Aorta (tissue), 5 donors: ENCODE measurements at places on chromosomes 12 and 14. TPM values are rescaled to one million over a fixed set of nuclear protein-coding genes. Genes with fewer than 3 reads are reported as not detected.

GRCh38 chr12:77160931-77161330 lies 95.6 kb upstream of the E2F7 start:
- H3K36me3 ChIP-seq, result no peaks in the 10 kb centered on the region
- H3K4me3 ChIP-seq, result no peak overlapping the region
- no peak overlapping the region for H3K27ac ChIP-seq
- H3K27me3 ChIP-seq, result no peaks in the 10 kb centered on the region
- no peaks in the 10 kb centered on the region for H3K4me1 ChIP-seq

Gene INSM2
- total RNA-seq, result not detected

Gene USP44
- total RNA-seq, result 2.2 TPM

Gene ADAM20
- 3.8 TPM for total RNA-seq

DNA sequence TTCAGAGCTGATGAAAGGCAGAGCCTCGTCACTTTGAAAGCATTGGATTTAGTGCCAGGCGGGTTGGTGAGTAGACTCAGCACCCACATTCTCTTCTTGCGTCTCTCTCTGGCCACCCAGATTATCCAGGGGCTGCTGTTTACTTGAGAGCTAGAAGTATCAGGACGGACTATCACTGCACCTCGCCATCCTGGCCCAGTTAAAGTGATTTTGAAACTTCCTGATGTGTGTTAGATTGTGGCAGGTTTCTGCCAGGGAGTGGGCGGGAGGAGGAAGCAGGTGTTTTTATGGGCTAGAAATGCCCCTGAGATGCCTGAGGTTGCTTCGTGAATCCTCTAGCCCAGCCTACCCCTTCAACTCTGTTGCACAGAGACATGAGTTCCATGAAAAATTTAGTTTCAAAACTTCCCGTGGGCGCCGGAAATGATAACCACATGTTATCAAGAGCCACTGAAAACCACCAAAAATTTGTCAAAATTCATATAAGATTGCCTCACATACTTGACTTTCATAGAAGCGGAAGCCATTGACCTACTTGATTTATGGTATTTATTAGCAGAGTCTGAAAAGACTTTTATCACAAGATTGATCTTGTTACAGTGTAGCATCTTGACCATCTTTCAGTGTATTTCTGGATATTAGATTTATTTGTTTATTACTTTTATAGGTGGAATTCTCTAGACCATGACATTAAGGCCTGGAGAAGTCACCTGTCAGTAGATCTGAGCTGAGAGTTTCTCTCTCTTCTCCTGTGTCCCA lies 466.0 kb downstream of the RAD51B start:
- H3K4me1 ChIP-seq, result no peaks in the 10 kb centered on the region
- no peak overlapping the region for H3K27ac ChIP-seq
- no peak for DNase-seq
- H3K27me3 ChIP-seq, result no peaks in the 10 kb centered on the region
- no peaks in the 10 kb centered on the region for H3K36me3 ChIP-seq
- H3K4me3 ChIP-seq, result no peak overlapping the region

DNA sequence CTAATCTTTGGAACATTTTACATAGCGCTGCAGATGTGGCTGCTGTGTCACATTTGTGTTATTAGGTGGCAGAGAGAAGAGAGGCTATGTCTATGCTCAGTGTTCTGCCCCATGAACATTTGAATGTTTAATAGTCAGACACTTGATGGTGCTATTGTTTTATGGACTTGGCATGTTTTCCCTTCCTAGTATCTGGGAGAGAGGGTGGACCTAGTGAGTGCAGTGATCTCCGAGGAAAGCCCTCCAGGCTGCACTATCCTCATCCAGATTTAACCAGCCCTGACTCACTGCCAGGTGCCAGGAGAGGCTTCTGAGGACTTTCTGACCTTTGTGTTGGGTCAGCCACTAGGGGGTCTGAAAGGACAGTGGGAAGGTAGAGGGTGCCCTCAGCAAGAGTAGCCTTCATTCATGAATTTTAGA lies 24.3 kb downstream of the ZFC3H1 start:
- H3K36me3 ChIP-seq, result peaks cover 4% of the 10 kb centered on the region
- no peak overlapping the region for H3K4me3 ChIP-seq
- H3K27ac ChIP-seq, result no peak overlapping the region

Gene TGM1
- 0.52 TPM for total RNA-seq

Gene LUM
- total RNA-seq, result 118 TPM

GRCh38 chr14:50830932-50831725 lies at the start of gene NIN:
Gene NIN, minus strand, starts transcription at chr14:50831162. Its CDS starts 9,106 bp downstream, at chr14:50822056.
- no peaks in the 10 kb centered on the region for H3K27me3 ChIP-seq
- no peak within 1 kb of the TSS for H3K27ac ChIP-seq
- H3K4me3 ChIP-seq, result peak within 1 kb of the TSS; percentile 76
- peak; percentile 93 for DNase-seq
- no peaks in the 10 kb centered on the region for H3K4me1 ChIP-seq
- H3K36me3 ChIP-seq, result peaks cover 1% of the 10 kb centered on the region

Gene IL31
- not detected for total RNA-seq

GRCh38 chr12:127127897-127128296 lies 1139.1 kb upstream of the TMEM132C start:
- no peaks in the 10 kb centered on the region for H3K36me3 ChIP-seq
- no peak for DNase-seq
- H3K4me3 ChIP-seq, result no peak overlapping the region
- no peak overlapping the region for H3K27ac ChIP-seq
- no peaks in the 10 kb centered on the region for H3K4me1 ChIP-seq
- no peaks in the 10 kb centered on the region for H3K27me3 ChIP-seq

Gene BEGAIN
- 2.6 TPM for total RNA-seq

DNA sequence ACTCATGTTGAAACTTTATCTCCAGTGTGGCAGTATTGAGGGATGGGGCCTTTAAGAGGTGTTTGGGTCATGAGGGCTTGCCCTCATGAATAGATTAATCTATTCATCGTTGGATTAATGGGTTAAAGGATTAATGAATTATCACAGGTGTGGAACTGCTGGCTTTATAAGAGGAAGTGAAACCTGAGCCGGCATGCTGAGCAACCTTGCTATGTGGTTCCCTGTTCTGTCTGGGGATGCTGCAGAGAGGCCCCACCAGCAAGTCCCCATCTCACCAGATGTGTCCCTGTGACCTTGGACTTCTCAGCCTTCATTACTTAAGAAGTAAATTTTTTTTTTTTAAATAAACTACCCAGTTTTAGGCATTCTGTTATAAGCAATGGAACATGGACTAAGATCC lies 109.6 kb downstream of the DYRK2 start:
- H3K27me3 ChIP-seq, result no peaks in the 10 kb centered on the region
- no peak overlapping the region for H3K4me3 ChIP-seq
- H3K4me1 ChIP-seq, result peaks cover 3% of the 10 kb centered on the region
- DNase-seq, result no peak
- no peak overlapping the region for H3K27ac ChIP-seq
- H3K36me3 ChIP-seq, result no peaks in the 10 kb centered on the region

- H3K27me3 ChIP-seq, result no peaks in the 10 kb centered on the region
- DNase-seq, result no peak
- no peaks in the 10 kb centered on the region for H3K4me1 ChIP-seq
- no peaks in the 10 kb centered on the region for H3K36me3 ChIP-seq
- H3K4me3 ChIP-seq, result no peak overlapping the region
These were observed 133.5 kb upstream of the KRAS start for GRCh38 chr12:25384038-25384892.

GRCh38 chr14:105195522-105196264 lies 14.6 kb upstream of the NUDT14 start:
- H3K4me1 ChIP-seq, result no peaks in the 10 kb centered on the region
- H3K36me3 ChIP-seq, result no peaks in the 10 kb centered on the region
- H3K27me3 ChIP-seq, result no peaks in the 10 kb centered on the region

- H3K4me1 ChIP-seq, result no peaks in the 10 kb centered on the region
- H3K27me3 ChIP-seq, result no peaks in the 10 kb centered on the region
- DNase-seq, result no peak
- H3K27ac ChIP-seq, result no peak overlapping the region
These were observed 31.2 kb downstream of the SUPT16H start for GRCh38 chr14:21352587-21352986.

Gene PITPNM2
- 18.1 TPM for total RNA-seq

DNA sequence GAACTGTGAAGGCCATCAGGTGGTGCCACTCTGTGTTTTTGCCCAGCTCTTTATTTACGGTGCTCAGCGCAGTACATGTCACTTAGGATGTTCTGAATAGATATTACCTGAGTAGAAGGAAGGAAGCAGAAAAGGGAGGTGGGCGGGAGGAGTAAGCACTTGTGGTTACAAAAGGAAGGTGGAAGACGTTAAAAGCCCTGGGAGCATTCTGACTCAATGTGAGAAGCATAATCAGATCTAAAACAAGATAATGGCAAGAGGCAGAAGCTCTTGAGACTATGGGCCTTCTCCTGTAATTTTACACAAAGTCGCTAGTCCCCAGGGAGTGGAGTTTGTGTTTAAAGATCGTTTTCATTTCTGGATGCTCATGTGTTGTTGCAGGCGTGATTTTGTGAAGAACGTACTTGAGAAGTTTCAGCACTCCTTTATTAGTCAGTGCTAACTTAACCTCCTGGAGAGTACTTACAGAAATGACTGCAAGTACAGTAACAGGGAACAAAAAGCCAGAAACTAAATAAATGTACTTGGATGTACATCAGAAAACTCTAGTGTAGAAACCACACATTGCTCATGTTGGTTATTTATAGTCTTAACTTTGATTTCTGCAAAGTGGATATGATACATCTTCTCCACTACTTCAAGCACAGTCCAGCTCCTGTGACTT lies 1523.5 kb downstream of the AACS start:
- H3K4me3 ChIP-seq, result no peak overlapping the region
- no peak overlapping the region for H3K27ac ChIP-seq
- no peaks in the 10 kb centered on the region for H3K36me3 ChIP-seq
- no peaks in the 10 kb centered on the region for H3K4me1 ChIP-seq
- DNase-seq, result no peak

Gene SOX5
- 58.3 TPM for total RNA-seq

GRCh38 chr12:96274331-96274730 lies 80.2 kb downstream of the ELK3 start:
- H3K4me1 ChIP-seq, result no peaks in the 10 kb centered on the region
- no peak overlapping the region for H3K27ac ChIP-seq
- H3K27me3 ChIP-seq, result no peaks in the 10 kb centered on the region
- no peak for DNase-seq
- no peaks in the 10 kb centered on the region for H3K36me3 ChIP-seq

DNA sequence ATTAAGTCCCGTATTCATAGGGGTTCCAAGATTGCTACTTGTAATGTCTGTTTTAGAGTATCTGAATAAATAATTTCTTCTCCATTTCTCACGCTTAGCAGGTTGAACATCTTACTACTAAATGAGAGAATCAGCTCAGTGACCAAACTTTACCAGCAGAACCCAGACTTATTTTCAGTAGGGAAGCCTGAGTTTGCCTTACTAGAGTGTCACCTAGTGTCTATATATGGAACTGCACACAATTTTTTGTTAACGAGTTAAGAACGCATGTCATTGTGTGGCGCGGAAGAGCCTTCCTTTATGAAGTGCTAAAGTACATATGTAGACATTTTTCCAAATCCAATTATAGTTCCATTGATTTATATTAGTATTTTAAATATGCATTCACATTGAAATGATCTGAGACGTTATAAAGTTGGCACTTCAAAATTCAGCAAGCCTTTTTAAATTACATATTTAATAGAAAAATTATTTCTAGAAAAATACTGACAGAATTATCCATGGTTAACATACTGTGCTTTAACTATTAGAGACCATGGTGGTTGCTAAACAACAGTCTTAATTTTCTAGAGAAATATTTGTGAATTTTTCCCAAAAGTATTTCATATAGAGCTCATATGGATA lies 88.3 kb downstream of the RPS29 start:
- H3K27me3 ChIP-seq, result no peaks in the 10 kb centered on the region
- no peak for DNase-seq
- H3K4me3 ChIP-seq, result no peak overlapping the region
- H3K4me1 ChIP-seq, result no peaks in the 10 kb centered on the region
- H3K36me3 ChIP-seq, result no peaks in the 10 kb centered on the region
- H3K27ac ChIP-seq, result no peak overlapping the region
